ENCODE measurements at places on chromosomes 4 and X.
A peak's percentile ranks its signal among the peaks of the same experiment; 100 is the strongest.

DNA sequence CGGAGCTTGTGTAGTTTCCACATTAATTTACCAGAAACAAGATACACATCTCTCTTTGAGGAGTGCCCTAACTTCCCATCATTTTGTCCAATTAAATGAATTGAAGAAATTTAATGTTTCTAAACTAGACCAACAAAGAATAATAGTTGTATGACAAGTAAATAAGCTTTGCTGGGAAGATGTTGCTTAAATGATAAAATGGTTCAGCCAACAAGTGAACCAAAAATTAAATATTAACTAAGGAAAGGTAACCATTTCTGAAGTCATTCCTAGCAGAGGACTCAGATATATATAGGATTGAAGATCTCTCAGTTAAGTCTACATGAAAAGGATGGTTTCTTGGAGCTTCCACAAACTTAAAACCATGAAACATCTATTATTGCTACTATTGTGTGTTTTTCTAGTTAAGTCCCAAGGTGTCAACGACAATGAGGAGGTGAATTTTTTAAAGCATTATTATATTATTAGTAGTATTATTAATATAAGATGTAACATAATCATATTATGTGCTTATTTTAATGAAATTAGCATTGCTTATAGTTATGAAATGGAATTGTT lies at the start of gene FGB:
TSS of gene FGB (plus strand) at position 315 of the 558 bp plus-strand sequence. CDS start at position 323, 8 bp downstream.
- no peak for DNase-seq

DNA sequence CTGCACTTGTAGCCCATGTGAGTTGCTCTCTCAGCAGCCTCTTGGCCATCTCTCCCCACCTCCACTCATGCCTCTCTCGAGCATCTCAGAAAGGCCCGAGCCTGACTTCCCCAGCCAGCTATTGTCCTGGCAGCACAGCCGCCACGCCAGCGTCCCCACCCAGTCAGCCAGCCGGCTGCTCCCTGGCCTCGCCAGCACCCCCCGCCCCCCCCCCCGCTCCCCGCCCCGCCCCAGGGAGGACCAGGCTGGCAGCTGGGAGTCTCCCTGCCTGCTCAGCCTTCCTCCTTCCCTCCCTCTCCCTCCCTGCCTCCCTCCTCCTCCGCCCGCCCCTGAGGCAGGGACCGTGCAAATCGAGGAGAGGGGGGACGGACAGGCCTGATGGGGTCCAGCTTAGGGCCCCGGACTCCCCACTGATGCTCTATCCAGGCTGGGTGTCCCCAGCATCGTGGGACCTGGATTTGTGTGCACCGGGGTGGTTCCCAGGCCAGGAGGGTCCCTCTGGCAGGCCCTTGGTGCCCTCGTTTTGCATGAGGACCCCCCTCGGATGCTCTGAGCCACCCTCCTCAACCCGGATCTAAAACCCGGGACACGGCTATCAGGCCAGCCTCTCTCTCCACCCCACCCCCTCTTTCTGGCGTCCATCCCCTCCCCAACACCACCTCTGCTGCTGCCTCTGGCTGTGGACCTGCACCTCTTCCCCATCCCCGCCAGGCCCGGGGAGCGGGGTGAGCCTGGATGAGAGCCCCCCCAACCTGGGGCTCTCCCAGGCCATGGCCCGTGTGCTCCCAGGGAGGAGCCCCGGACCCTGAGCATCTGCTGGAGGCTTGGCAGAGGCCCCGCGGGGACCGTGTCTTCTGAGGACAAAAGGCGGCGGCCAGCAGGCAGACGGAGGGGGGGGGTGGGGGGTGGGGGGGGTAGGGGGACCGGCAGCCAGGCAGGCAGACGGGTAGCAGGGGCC lies at the start of gene GPR173:
TSS of gene GPR173 (plus strand) at position 621 of the 958 bp plus-strand sequence. CDS start 27,833 bp downstream, outside the sequence.
- peak; percentile 58 for DNase-seq

GRCh38 chrX:139382529-139382928 lies 148.0 kb upstream of the F9 start:
- DNase-seq: no peak

DNA sequence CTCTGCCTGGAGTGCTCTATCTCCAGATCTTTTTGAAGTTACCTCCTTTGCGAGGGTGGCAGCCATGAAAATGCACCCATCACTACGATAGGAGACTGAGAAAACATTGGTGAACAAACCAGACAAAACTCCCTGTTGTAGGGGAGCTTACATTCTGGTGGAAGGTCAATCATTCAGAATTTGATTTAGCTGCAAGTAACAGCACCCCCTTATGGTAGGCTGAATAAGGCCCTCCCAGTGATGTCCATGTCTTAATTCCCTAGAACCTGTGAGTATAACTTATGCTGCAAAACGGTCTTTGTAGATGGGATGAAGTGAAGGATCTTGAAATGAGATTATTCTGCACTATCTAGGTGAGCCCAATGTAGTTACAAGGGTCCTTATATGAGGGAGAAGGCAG lies 5.6 kb upstream of the TEC start:
- DNase-seq: no peak

GRCh38 chr4:105170711-105171110 lies 24.0 kb downstream of the TET2 start:
- no peak for DNase-seq

DNA sequence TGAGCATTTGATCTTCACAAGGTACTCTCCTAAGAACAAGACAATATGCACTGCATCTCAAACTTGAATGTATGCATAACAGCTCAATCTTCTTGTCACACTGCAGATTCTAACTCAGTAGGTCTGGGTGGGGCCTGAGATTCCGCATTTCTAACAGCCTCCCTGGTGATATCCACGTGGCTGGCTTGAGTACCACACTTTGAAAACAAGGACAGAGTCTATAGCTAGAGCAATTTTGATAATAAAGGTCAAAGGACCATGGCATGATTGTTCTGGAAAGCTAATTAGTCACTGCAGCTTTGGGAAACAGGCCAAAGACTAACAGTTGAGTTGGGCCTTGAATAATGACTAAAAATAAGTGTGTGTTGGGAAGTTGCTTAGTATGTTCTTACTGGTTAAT lies 213.3 kb downstream of the GBA3 start:
- DNase-seq: no peak

DNA sequence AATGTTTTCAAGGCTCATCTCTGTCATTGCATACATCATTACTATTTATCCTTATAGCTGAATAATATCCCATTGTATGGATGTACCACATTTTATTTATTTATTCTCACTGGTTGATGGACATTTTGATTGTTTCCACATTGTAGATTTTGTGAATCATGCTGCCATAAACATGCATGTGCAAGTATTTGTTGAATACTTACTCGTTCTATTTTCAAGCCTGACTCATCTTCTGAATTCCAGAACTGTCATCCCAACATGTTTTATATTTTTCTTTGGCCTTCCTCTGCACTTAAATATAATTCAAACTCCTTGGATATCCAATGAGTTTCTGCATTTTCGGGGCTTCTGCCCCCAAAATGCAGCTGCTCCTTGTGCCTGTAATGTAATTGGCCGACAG lies 77.6 kb downstream of the MXRA5 start:
- no peak for DNase-seq

GRCh38 chrX:73850124-73851013 lies 287.4 kb downstream of the CHIC1 start:
- no peak for DNase-seq

GRCh38 chr4:47597696-47598095 lies 112.6 kb downstream of the ATP10D start:
- DNase-seq: no peak

- DNase-seq: no peak
These were observed 80.4 kb downstream of the NDST3 start for GRCh38 chr4:118114720-118115119.

DNA sequence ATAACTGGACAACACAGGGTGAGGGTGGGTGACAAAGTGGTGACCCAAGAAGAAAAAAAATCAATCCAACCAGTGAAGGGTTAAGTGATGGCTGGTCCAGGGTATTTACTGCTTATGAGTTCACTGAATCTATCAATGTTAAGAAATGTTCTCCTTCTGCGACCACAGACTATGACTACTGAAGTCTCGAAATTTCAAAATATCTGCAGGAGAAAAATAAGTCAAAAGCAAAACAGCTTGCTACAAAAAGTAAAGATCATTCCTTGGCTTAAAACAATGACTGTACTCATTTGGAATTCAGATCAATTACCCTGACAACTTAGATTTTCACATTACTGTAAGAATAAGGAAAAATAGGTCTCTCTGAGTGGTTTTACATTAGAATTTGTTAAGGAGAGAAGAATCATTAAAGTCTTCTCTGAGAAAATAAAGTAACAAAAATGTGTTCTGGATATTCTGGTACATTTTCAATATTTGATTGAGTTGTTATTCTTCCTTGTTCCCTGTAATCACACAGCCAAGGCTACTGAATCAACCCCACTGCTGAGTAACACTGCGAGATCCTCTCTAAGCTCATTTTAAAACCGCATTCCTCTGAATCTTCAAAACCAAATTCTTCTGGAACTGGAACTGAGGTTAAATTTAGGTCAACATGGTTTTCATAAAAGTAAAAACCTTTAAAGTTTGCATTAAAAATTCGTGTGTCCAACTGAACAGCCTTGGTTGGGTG lies 22.7 kb downstream of the SMPX start:
- DNase-seq: no peak

DNA sequence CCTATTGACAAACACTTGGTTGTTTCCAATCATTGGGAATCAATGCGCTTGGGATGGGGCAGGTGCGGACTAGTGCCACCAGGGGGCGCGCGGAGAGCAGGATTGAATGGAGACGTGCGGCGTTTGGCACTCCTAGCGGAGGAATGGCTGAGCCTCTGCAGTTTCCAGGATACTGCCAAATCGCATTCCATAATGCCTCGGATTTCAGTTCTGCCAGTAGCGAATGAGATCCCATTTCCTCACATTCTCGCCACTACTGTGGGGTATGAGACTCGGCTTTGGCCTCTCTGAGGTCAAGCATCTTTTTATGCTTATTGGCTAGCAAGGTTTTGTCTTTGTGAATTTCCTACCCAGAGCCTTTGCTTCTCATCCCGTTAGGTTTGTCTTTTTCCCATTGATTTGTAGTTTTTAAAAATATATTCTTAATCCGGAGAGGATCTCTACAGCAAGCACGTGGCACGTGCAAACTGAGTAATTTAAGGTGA lies 28.7 kb downstream of the CLDN34 start:
- DNase-seq: no peak

GRCh38 chr4:165222651-165222994 lies 15.3 kb downstream of the KLHL2 start:
- DNase-seq: no peak
